Activated T-cell treated with anti-CD3 and anti-CD28 coated beads for 24 hours (primary cell): ENCODE measurements at places on chromosomes 12 and 14.

DNA sequence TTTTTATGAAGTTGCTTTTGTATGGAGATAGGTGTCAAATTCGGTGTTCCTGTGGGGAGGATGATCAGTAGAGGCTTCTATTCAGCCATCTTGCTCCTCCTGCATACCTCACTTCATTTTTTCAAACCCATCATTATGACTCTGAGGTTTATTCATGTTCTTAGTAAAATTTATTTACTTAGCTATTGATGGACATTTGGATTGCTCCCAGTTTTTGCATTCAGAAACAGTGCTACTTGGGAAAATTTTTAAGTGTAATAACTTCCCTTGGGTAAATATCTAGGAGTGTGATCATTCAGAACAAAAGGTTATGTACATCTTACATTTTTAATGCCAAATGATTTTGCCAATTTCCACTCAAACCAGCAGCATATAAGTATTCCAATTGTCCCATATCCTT lies 208.3 kb downstream of the SYNE2 start:
- no peak for DNase-seq

DNA sequence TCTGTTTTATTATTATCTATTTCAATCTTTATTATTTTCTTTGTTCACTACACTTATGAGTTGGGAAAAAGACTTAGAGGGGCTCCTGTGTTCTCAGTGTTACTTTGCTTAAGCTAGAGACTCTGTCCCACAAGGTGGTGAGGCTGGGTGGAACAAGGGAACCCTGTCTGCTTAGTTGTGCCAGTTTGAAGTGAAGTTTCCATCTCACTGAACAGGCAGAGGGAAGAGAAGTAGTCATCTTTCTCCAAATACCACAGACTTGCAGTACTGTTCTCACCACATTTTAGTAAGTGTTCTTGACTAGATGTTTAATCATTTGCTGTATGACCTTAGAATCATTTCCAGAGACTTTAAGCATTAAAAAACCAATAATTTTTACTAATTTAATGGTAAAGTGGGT lies 195.7 kb upstream of the NEDD1 start:
- DNase-seq: no peak

DNA sequence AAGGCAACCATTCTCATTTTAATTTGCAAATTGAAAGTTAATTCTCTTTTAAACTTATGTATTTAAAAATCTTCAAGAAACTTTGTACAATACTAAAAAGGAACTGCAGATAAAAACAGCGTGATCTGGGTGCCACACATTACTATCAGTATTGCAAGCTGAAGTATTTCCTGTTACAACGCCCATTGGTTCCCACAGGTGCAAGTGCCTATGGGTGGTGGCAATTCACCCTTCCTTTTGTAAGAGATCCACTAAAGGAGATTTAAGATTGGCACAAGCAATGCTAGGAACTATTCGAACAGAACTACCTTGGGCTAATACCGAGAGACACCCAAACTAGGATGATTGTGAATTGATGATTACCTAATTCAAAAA lies 13.2 kb downstream of the TAOK3 start:
- DNase-seq: no peak

- DNase-seq: no peak
Measured at GRCh38 chr12:27966870-27967269, 5.7 kb downstream of the PTHLH start.

GRCh38 chr12:9109213-9109522 lies 6.6 kb downstream of the A2M start:
- DNase-seq: no peak

DNA sequence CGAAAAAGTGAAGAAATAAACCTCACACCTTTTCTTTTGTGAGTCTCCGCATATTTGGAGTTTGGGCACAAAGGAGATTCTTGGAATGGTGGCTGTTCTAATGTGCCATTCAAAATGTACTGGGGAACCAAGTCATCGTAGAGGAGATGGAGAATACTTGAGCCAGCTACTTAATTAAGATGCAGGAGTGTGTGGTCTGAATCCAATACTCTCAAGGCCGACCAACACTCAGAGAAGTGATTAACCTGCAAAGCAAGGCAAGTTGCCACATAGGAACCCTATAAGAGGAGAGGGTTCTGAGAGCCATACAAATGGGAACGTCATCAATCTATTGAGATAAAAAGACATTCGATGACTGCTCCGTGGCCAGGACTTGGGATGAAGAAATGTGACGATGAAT lies 446.7 kb downstream of the GLT1D1 start:
- DNase-seq: no peak

DNA sequence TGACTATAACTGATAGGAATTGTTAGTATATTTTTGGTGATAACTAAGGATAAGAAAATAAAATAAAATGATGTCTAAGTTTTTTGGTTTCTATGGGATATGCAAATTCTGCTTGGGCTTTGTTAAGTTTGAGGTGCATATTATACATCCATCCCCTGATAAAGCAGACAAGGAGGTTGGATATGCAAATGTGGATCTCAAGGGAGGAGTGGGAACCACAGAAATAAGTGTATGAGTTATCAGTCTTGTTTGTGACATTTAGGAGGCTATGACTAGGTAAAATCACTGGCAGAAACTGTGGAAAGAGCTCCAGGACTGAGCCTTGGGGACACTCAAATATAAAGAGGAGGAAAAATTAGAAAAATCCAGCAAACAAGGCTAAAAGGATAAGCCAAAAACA lies 719.4 kb downstream of the RERGL start:
- DNase-seq: no peak

DNA sequence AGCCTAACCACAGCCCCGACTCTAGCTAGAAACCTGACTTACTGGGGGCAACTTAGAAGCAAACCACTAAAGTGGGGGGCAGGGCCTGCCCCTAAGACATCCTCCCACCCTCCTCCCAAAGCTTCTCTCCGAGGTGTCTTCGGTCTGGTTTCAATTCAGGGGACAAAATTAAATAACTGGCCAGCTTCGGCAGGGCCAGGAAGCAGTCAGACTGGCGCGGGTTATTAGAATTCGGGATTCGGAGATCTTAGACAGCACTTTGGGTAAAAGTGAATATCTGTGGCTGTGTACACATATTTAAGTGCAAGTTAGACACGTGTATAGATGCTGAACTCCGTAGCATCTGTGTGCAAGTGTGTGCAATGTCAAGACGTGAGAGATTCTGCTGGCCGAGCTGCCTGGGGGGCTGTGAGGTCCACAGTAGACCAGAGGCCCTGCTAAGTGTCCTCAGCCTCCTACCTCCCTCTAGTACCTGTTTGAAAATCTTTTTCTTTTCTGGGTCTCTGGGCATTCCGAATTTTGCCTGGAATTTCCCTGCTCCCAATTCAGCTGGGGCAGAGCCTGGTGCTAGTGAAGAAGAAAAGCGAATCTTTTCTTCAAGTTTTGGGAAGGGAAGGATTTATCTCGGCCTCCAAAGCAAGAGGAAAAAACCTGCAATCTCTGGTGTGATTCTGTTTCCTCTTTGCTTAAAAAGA lies 4.0 kb upstream of the HOXC10 start:
- DNase-seq: no peak

DNA sequence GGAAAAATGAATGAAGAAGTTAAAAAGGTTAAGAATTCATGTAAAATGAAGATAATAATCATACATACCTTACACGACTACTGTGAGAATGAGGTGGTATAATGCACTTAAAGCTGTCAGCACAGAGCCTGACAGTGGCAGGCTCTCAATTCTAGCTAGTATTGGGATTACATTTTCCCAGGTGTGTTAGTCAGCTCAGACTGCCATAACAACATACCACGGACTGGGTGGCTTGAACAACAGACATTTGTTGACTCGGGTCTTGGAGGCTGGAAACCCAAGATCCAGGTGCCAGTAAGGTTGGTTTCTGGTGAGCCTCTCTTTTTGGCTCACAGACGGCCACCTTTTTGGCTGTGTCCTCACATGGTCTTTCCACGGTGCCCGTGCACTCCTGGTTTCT lies 167.8 kb downstream of the CHST11 start:
- no peak for DNase-seq

- DNase-seq: no peak
Measured at GRCh38 chr14:66380143-66380542, 106.0 kb upstream of the CCDC196 start.

- DNase-seq: no peak
Measured at GRCh38 chr12:118330421-118331018, 42.2 kb downstream of the TAOK3 start.

- peak; percentile 50 for DNase-seq
Measured at GRCh38 chr14:61620130-61620946, 75.0 kb upstream of the HIF1A start.

GRCh38 chr12:90299121-90299520 lies 590.5 kb upstream of the ATP2B1 start:
- no peak for DNase-seq
